ENCODE measurements at places on chromosomes 7 and 10.

DNA sequence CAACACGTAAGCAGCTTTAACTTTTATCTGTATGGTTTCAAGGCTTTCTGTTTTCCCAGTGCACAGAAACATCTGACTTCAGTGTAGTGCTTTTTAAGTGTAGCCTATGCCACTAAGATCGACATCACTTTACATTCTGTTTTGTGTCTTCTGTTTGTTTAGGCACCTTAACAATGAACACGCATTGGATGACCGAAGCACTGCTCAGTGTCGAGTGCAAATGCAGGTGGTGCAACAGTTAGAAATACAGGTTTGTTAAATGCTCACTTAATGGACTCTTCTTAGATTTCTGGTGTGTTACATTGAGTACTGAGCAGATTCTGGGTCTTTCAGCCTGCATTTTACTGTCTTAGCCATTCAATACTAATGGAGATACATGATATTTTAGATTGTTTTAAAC lies 237.4 kb downstream of the FOXP2 start:
- DNase-seq, result no peak

DNA sequence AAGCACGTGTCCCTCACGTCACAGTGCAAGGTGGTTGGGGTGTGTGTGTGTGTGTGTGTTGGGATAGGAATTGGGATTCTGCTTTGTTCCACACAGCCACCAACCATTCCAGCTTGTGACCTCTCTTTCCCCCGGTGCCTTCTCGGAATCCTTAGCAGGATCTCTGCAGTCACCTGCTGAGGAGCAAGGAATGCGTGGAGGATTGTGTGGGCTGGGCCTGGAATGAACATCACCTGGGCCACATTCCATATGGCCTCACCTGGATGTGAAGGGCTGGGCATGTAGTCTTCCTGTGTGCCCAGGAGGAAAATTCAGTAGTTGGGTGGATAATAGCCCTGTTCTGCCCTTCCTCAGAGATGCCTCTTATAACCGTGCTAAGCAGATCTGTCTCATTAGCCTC lies 113.8 kb downstream of the CHN2 start:
- no peak for DNase-seq

- peak; percentile 66 for DNase-seq
Measured at GRCh38 chr10:77974396-77975074, 48.0 kb upstream of the DLG5 start.

DNA sequence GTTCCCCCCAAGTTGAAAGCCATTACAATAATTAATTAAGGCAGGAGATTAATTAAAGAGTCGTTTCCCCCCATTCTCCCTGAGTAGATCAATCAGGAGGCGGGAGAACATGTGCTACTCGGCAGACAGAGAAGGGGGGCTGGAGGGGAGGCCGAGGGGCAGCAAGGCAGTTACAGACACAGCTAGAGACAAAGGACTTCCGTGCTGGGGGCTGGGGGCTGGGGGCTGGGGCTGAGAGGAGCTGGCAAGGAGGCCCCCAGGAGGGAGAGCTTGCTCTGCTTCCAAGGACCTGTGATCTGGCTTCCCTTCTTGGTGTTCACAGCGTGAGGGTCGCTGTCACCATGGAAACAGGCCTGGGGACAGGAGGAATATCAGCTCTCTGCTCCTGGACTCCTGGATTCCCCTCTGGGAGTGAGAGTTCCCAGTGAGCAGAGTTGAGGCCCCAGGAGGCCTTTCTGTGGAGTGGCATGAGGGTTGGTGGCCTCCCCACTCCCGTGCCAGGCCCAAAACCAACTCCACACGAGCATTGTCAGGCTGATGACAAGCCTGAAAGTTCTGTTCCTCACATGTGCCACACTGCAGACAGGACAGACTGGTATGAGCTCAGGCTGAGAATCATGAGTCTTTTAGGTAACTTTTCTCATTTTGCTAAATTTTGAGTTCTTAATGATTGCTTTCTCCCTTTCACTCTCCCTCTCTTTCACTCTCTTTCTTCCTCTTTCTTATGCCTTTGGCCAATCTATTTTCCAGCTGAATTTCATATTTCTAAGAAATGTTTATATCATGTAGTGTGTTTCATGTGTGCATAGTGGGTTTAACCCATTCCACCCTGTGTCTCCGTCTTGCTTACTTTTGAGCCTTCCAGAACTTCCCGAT lies 16.4 kb downstream of the FAM241B start:
- no peak for DNase-seq

GRCh38 chr10:13717936-13718772 lies 131.4 kb downstream of the PRPF18 start:
- no peak for DNase-seq

All from 8988T (cell line).